Fibroblast of mammary gland (primary cell): ENCODE measurements at places on chromosomes 11 and 22.
A peak's percentile ranks its signal among the peaks of the same experiment; 100 is the strongest.

- DNase-seq: no peak
Observed at GRCh38 chr22:47022475-47022874, 260.0 kb downstream of the TBC1D22A start.

DNA sequence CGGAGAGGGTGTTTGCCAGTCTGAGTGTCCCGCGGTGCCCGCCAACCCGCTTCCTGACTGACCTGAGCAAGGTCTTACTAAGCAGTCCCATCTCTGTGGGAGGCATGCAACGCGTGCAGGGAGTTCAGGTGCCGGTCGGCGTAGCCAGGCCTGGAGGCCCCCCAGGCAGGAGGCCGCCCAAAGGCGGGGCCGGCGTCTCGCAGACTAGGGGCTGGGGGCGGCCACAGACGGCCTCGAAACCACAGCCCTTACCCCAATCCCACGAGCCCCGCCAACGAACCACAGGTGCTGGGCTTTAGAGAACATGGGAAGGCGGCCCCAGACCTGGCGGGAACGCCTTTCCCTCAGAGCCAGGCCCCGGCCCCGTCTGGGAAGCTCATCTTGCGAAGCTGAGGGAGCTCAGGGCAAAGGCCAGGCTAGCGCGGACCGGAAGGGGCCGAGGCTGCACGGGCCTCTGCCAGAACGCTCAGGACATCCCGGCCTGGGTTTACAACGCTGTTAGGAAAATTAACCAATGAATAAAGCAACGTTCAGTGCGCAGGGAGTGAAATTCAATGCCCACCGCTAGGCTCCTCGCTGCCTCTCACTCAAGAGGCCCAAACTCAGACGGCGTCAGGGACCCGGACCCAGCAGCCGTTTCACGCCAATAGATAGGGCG, 2.1 kb upstream of the MTFP1 start:
- no peak for DNase-seq

- no peak for DNase-seq
Observed at GRCh38 chr22:22935056-22935545, 47.5 kb downstream of the IGLL5 start.

DNA sequence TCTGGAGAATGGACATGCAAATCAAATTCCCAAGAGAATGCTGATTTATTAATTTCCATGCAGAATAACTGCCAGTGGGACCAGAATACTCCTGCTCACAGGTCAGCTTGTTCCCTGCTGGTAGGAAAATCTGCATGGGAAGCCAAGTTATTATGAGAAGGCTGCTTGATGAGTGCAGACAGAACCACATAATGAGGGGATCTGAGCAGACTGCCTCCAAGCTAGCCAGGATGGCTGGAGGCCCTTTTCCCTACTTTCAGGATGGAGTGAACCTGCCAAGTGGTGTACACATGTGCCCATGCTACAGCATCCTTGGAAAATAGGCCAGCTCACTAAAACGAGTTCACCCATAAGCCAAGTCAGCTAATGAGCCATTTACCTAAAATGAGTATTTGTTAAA, 55.2 kb upstream of the ZBED5 start:
- DNase-seq: no peak

DNA sequence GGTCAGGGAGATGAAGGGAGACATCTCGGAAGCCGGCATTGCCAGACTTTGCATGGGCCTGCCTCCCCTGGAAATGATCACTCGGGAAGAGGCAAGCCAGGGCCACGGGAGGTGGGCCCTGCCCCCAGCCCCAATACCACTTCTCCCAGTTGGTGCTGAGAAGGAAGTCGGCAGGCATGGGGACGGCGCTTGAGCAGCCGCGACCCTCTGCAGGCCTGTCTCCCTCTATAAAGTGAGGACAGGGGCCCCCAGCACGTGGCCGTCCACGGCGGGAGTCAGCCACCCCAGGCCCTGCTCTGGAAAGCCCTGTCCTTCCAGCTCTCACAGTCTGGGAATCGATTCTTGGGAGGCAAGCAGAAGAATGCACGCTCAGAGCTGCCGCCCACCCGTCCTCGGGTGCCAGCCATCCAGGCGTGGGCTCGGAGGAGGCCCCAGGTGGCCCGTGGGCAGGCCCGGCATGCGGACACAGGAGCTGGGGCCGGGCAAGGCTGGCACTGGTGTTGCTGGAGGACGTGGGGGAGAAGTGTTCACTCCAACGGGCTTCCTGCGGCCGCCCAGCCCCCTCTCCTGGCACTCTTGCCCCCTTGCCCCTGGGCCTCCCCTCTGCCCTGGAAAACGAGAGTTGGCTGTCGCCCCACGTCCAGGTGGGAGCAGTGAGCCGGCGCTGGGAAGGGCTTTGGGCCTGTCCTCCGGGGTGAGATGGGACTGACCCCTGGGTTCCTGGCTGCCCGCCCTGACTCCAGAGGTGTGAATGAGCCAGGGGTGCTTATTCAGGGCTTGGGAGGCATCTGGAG, 77.5 kb downstream of the CACNA1I start:
- DNase-seq: no peak

GRCh38 chr11:47003180-47003877, 66.8 kb downstream of the CSTPP1 start:
- peak; percentile 61 for DNase-seq

- DNase-seq: no peak
Observed at GRCh38 chr22:36768616-36769015, 7.3 kb downstream of the IFT27 start.

- peak; percentile 24 for DNase-seq
Observed at GRCh38 chr22:29375398-29376076, 12.8 kb downstream of the AP1B1 start.

DNA sequence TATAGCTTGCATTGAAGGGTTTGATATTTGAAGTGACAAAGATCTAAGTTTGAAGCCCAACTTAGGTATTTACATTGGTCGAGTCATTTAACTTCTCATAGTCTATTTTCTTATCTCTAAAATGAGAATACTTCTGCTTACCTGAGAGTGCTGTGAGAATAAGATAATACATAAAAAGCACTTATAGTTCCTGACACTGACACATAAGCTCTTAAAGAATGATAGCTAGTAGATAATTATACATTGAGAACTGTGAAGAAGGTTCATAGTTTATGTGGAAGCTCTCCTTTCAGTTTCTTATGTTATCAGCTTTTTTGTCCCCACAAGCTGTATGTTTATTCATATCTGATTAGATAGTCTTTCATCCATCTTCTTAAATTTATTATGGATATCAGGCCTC, 4.8 kb downstream of the PPME1 start:
- DNase-seq: no peak

DNA sequence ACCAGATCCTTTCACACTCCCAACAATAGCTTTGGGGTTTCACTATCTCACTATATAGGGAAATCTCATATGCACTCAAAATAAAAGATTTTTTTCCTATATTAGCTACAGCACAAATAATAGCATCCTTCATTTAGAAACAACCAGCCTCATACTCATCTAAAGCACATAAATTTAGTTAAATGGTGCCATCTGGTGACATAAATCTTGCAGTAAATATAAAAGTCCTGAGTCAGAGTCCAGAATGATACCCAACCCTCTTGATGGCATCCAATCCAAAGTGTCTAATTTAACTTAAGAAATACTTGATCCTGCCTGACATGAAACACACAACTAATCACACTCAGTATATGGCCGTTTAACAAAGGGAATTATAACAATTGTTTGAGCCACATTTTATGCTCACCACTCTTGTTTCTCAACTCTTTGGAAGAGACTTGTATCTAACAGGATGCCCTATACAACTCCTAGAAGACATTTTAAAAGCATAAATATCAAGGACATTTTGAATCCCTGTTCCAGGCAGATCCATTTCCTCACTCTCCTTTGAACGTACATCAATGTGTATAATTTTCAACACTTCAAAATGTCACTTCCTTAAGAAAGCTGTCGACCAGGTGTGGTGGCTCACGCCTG, 36.2 kb downstream of the DLG2 start:
- DNase-seq: peak; percentile 51

DNA sequence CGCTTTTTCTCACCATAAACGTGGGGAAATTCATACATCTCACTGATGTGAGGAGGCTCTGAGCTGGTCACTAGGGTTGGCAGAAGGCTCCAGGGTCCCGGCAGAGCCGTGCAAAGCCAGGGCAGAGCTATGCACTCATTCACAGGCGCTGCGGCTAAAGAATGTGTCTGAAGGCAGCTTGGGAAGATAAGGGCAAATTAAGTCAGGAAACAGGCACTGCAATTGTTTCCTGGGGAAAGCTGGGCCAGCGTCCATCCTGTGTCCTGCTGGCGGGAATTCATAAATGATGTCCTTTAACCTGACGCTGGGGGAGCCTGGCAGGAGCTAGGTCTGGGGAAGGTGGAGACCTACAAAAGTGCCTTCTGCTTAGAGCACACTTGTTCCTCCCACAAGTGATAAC, 27.6 kb downstream of the PKNOX2 start:
- DNase-seq: no peak

DNA sequence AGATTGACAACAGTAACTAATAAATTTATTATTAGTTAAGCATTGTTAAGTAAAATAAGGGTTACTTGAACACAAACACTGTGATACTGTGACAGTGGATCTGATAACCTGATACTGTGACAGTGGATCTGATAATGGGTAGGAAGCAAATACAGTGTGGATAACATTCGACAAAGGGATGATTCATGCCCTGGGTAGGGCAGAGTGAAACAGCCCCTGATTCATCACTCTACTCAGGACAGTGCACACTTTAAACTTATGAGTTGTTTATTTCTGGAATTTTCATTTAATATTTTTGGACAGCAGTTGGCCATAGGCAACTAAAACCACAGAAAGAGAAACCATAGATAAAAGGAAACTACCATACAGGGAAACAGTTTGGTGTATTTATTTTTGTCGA, 60.8 kb upstream of the CTSC start:
- peak; percentile 81 for DNase-seq

DNA sequence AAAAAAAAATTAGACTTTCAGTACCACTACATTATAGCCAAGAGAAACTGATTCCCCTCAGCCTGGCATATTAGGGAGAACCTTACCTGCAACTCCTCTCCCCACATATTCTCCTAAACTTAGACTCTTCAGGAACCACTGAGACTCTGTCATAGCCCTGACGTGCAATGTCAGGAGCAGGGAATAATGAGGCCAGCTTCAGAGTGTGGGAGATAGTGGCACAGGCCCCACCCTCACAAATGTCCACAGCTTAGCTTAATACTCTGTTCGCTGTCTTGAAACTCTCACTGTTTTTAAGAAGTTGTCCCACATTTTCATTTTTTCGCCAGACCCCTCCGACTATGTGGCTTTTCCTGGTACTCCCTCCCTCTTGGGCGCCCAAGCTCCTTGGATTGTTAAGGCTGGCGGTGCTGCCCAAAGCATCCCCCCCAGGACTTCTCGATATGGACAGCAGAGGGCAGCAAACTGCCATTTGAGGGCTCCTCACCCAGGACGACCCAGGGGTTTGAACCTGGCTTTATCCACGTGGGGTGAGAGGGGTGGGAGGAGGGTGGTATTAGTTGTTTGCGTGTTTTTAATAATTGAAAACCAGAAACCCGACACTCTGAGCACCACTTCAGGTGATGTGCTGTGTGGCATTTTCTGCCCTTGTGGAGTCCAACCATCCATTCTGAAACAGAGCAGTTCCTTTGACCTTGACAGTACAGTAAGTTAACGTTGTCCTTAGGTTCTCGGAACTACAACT, 45.2 kb upstream of the RASSF10 start:
- DNase-seq: peak; percentile 56

DNA sequence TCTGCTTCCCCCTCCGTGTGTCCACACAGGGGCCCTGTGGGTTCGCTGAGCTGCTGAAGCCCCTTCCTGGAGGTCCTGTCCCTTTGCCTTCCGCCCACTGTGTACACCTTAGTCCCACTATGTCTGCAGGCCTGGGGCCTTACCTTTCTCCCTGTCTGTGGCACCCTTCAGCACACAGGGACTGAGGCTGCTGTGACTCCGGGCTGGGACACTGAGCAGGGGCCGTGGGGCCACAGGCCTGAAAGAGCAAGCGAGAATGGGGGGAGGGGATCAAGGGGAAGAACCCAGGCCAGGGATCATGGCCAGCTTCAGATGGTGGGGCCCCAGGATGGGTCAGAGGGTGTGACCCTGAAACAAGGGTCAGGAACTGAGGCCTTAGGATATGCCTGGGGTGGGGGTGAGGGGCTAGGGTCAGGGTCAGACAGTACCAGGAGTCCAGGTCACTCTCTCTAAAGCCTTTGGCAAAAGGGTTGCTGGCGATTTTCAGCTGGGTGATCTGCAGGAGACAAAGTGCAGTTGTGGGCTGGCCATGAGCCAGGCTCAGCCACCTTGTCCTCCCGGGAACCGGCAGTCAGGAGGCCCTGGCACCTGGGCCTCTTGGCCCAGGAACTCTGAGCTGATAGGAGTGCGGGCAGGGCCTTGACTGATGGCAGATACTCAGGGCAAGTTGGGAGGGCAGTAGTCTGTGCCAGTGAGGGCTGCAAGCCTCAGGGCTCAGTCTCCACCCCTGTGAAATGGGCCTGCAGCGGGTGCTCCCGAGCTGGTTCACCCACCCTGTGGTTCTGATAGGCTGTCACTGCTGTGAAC, 2.6 kb upstream of the NUDT8 start:
- no peak for DNase-seq

DNA sequence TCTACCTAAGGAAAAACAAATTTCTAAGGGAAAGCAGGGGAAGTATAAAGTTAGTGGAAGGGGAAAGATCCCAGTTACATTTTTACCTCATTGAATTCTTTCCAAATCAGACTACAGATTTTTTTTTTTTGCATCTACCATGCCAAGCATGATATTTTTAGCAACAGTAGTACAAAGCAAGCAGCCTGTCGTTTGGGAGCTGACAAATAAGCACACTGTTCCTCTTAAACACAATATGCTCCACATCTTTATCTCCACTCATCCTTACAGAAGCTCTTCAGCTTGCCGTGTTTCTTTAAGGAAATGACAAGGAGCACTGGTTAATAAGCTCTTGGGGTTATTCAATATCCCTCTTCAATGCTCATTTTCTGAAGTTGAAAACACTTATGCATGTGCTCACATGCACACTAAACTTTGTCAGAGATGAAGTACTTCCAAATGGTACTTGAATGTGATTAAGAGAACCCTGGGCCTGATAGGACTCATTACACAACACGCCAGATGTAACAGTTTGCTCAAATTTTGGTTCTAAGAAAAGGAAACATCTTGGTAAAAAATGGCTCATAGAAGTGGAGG, 53.8 kb downstream of the PAX6 start:
- peak; percentile 1 for DNase-seq

DNA sequence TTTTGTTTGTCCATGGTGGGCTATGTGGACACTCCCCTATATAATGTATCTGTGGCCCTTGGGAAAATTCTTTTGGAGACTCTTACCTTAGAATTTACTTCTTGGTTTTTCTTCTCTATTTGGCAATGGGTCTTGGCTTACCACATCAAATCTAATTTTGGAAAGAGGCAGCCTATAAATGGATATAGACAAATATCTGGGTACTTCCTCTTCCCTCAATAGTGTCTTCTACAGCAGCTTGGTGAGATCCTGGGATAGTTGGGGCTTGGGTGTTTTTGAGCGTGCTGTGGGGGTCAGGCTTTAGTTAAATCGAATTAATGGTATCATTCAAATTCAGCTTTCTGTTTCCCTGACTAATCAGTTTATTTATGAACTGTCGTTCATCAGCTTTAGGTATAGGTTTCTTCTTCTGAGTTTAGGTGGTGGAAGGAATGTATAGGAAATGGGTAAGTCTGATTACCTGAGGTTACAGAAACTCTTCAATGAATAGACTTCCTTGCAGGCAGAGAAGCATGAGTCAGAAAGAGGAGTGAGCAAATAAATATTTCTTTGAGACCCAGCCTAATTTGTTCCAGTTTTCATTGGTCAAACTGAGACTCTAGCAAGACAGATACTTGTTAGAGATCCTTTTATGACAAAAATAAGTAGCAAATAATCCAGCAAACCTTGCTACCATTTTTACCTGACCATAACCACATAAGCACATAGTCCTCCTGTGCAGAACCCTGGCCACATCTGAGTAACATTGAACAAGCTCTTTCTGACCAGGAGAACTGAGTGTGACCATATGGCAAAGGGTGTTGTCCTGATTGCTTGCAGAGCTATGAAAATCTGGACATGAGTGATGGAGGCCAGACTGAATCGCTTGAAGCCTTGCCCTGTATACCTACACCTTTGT, 68.6 kb upstream of the SORL1-AS1 start:
- peak; percentile 12 for DNase-seq
